ENCODE measurements at places on chromosomes 7 and 10. TPM values are rescaled to one million over a fixed set of nuclear protein-coding genes. Genes with fewer than 3 reads are reported as not detected.
A peak's percentile ranks its signal among the peaks of the same experiment; 100 is the strongest.

Gene HKDC1
- under 0.01 TPM for total RNA-seq

- no peak for DNase-seq
These were observed 9.8 kb upstream of the GRID1 start for GRCh38 chr10:86376403-86376802.

DNA sequence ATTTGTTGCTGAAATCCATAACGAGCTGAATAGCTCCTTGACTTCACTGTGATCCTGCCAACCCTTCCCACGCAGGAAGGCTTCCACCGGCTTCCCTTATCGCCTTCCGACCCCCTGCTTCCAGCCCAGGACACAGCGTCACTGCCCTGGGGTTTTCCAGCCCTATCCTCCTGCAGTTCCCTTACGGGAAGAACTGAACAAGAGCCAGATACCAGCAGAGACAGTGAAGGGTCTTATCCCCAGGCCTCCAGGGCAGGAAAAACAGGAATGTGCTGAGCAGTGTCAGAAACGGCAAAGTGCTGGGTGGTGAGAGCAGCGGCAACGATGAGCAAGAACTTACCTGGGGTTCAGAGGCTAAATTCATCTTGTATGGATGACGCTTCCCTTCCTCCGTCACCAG is 22.4 kb downstream of the PDLIM1 start:
- peak; percentile 60 for DNase-seq

Gene PTPRN2
- under 0.01 TPM for total RNA-seq

- no peak for DNase-seq
These were observed 382 bp upstream of the ARMS2 start for GRCh38 chr10:122454071-122454470.

Gene NEUROG3
- total RNA-seq = not detected

DNA sequence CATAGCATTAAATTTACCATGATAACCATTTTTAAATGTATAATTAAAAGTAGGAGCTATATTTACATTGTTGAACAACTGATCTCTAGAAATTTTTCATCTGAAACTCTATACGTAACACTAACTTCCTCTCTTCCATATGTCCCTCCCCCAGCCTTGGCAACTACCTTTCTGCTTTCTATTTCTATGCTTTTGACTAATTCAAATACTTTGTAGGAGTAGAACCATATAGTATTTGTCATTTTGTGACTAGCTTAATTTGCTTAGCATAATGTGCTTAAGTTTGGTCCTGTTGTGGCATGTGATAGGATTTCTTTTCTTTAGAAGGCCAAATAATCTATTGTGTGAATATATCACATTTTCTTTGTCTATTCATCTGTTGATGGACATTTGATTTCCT is 225.3 kb upstream of the POT1 start:
- DNase-seq = no peak

DNA sequence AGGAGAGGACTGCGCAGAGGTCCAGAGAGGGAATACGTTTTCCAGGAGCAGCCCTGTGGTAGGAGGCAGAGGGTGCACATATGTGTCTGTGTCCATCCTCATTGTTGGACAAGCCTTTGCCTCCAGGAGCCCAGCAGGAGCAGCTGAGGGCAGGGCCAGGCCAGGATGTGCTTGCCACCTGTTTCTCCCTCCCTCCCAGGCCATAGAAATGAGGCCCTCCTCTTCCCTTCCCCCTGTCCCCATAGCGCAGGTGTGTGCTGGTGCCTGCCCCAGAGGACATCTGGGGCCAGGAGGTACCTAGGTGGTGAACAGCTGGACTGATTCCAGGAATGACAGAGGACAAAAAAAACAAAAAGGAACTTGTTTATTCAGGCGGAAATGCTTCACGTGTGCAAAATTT is 10.5 kb upstream of the CXCL12 start:
- DNase-seq = no peak

Gene ZP3
- total RNA-seq = 0.83 TPM

DNA sequence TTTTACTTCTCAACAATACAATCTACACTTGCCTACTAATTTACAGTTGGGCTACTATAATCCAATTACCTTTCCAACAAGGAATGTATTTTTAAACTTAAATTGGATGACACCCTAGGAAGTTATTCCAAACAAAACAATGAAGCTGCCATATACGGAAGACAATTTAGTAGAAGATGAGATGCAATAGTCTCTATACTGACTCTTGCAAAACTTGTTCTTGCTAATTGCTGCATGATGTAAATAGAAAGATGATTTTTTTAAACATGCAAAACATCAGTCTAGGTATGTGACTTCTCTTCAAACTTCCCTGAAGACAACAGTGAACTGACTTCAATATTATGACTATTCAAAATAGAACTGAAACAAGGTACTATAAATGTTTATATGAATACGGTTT is 17.6 kb downstream of the NT5C3A start:
- no peak for DNase-seq

GRCh38 chr10:61140765-61141392 is 196.9 kb upstream of the RHOBTB1 start:
- peak; percentile 77 for DNase-seq

Gene C7orf57
- total RNA-seq = not detected

Gene SPDYE11
- total RNA-seq = not detected

- DNase-seq = no peak
These were observed 7.7 kb downstream of the PON1 start for GRCh38 chr7:95316588-95316987.

DNA sequence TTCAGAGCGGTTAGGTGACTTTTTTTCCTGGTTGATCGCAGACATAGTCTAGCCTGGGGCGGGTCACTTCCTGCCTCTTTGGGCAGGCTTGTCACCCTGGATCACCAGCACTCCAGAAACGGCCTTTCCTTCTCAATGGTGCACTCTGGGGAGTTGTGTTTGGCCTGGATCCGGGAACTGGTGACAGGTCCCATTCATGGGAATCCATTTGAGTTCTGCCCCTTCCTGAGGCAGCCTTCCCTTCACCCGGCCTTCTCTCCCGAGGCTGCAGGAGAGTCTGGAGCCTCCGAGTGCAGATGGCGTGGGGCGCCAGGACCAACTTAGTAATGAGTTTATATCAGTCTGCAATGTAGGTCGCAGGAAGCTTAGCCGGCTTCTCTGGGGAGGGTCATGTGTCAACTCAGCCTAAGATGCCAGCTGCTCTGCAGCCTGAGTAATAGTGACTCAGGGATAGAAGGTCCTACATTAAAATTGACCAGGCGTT is 54.2 kb downstream of the TACR2 start:
- DNase-seq = peak; percentile 90

DNA sequence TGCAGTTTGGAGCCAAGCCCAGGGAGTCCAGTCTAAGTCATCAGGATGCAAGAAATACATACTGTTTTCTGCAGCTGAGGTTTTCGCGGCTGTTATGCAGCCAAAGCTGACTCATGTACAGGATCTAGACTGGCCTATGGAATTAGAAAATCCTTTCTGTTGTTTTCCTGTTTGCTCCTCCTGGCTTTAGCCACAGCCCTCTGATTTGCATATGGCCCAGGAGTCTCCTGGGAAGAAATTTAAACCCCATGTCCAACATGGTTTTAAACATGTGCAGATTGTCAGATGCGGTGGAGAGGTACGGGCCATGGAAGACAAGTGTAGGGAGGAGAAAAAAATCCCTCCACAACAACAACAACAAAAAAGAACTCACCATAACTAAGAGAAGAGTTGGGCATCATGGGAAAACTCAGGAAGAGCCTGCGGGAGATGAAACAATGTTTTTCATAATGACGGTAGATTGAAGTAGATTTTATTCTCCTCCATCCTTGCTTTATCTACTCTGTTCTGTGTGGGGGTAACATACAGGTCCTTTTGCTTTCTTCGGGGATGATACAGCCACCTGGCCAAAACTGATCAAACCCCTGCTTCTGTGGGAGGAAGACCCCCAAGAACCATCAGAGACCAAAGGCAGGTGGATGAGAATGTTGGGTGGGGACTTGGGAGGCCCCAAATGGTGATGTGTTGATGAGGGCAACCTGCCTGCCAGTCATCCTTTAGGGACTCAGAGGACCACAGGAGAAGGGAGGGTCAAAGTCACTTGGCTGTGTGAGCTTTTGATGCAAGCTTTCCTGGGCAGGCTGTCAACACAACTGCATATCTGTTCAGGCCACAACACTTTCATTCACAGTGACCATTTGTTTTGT is 29.8 kb upstream of the GNA12 start:
- DNase-seq = peak; percentile 95

DNA sequence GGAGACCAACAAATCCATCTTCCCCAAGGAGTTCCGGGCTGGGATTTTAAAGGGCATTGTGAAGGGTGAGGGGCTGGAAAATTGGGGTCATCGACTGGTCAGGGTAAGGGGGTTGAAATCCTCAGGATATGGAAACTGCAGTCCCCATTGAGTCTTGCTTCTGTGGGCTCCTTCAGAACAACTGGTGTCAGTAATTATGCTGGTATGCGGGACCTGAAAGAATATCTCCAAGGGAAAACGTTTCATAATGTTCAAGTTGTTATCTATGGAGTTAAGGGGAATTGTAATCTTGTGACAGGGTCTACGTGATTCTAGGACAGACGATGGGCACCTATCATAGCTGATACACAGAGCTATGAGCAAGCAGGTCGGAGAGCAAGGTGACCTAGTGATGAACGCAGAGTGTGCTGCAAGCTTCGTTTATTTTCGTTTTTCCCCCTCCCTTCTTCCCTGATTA is 494 bp upstream of the RHBDD2 start:
- DNase-seq = no peak

Data from IMR-90 (cell line).